Caudate nucleus (tissue), 63 donors: ENCODE measurements at places on chromosomes 16 and 17.

GRCh38 chr16:4081521-4082021 lies 34.7 kb downstream of the ADCY9 start:
- no peak for DNase-seq

- peak; percentile 48 for DNase-seq
Measured at GRCh38 chr17:77423589-77424451, 283.1 kb downstream of the SEC14L1 start.

DNA sequence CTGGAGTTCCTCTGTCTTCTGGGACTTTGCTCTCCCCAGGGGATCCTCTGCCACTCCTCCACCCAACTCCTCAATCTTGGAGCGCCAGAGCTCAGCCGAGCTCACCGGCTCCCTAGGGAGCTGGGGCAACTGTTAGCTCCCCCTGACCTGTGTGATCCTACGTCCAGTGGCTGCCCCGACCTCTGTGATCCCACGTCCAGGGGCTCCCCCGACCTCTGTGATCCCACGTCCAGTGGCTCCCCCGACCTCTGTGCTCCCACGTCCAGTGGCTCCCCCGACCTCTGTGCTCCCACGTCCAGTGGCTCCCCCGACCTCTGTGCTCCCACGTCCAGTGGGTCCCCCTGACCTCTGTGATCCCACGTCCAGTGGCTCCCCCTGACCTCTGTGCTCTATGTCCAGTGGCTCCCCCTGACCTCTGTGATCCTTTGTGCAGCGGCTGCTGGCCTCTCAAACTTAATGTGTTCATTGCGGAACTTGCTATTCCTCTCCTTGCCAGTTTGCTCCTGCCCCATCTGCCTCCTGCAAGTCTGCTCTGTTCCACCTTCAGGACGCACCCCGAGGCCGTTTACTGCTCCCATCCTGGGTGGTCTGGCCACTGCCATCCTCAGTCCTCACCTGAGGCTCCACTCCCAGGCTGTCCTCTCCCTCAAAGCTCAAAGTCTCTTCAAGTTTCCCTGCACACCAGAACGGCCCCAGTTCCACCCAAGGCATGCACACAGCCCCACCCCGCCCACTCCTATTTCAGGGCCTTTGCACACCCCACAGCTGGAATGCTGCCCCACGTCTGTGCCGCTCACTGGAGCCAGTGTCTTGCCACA lies 2.8 kb downstream of the VPS9D1 start:
- DNase-seq = no peak

DNA sequence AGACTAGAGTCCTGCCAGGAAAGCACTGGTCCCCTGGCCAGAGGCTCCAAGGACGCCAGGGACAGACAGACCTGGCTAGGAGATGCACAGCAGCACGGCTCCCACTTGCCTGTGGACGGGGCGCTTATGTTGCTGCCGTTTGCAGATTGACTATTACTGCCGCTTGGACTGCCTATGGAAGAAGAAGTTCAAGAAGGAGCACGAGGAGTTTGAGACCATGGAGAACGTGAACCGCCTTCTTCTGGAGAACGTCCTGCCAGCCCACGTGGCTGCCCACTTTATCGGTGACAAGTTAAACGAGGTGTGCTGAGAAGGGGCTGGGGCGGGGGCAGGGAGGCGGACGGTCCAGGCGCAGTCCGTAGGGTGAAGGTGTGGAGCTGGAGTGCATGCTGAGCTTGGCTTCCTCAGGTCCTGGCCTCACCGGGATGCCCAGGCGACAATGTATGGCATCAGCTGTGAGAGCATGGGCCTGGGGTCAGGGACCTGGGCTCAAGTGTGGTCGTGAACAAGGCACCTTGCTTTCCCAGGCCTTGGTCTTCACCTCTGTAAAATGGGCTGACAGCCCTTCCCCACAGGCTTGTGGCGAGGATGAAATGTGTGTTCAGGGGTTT lies 45.6 kb downstream of the ADCY7 start:
- DNase-seq = no peak

GRCh38 chr16:49081554-49081953 lies 200.1 kb downstream of the CBLN1 start:
- no peak for DNase-seq

DNA sequence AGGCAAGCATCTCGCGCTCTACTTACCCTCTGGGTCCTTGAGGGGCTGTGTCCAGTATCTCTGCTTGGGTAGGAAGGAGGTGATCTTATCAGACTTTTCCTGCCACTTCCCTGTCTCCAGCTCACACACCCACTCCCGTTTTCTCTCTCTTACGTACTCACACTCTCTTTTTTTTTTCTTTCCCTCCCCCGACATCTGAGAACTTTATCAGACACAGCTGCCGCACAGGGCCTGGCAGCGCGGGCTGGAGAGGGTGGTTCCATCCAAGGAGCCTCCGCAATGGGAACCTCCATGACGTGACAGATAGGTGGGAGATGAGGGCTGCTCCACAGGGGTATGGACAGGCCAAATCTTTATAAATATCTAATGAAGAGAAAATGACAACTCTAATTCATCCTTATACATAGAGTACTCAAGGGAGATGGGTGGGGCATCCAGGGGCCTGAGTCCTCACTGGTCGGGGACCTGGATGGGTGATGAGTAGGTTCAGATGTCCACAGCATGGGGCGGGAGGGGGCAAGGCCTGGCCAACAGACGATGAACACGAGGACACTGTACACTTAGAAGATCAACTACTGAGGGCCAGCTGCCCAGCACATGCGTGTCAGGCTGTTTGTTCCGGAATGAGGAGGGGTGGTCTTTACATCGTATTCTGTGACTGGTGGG lies 23.3 kb downstream of the MINK1 start:
- peak; percentile 33 for DNase-seq

DNA sequence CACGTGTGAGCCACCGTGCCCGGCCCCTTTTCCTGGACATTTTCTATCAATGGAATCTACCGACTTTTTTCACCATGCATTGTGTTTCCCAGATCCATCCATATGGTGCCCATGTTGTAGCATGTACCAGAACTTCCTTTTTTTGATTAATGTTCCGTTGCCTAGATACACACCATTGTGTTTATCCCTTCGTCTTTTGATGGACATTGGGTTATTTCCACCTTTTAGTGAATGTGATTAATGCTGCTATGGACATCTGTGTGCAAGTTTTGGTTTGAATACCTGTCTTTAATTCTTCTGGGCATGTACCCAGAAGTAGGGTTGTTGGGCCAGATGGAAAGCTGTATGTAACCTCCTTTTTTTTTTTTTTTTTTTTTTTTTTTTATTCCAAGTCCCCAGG lies 79.8 kb downstream of the NT5M start:
- no peak for DNase-seq

DNA sequence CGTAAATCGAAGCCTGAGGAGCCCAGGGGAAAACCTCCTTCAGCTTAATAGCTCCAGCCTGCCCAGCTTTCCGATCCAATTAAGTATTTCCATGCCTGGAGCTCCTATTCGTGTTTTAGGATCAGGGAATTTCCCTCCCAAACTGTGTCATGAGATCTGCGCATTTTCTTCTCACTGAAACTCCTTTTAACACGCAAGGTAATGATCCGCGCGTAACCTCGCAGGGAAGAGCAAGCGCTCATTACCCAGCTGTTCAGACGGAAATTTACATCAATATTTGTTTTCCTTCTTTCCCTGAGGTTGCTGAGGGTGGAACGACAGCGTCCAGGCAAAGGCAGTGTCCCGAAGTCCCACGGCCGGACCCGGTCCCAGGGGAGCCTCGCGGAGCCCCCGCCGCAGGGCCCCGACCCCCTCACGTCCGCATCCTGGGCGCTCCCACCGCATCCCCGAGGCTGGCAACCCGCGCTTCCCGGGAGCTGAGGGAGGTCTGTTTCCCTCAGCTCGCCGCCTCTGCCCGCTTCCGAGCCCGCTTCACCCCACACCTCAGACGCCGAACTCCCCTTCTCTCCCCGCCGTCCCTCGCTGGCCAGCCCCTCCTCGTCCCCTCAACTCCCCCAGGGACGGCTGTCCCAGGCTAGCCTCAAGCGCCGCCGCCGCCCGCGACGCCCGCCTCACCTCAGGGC lies 415 bp downstream of the ABCA5 start:
- DNase-seq = peak; percentile 35

DNA sequence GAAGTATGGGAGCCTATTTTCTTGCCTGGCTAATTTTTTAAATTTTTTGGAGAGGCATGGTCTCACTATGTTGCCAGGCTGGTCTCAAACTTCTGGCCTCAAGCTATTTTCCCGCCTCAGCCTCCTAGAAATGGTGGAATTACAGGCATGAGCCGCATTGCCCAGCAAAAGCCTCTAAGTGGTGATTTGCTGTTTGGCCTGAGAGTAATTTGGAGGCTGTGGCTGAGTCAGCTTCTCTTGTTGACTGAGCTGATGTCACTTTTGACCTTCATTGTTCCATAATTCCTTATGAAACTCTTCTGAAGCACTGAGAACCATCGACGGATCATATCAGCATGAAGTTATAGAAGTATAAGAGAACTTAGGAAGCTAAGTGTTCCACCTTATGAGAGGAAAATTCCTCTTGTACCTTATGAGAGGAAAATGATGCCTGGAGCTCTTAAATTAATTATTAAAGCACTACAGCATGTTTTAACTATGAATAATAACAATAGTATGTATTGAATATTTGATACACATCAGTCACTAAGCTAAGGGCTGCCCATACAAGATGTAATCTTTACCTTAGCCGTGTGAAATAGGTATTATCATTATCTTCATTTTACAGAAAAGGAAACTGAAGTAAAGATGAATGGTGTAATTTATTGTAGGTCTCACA lies 220.8 kb upstream of the MON1B start:
- DNase-seq = no peak
